Esophagus squamous epithelium (tissue), 5 donors: ENCODE measurements at places on chromosomes 5 and 9. TPM values are rescaled to one million over a fixed set of nuclear protein-coding genes. Genes with fewer than 3 reads are reported as not detected.

The NTNG2 gene
- total RNA-seq, result 0.08 TPM

GRCh38 chr9:95570646-95571045 lies 53.9 kb upstream of the PTCH1 start:
- H3K4me1 ChIP-seq, result no peaks in the 10 kb centered on the region
- DNase-seq, result no peak
- H3K27ac ChIP-seq, result no peak overlapping the region

- no peak overlapping the region for H3K4me3 ChIP-seq
- H3K36me3 ChIP-seq, result no peaks in the 10 kb centered on the region
- no peaks in the 10 kb centered on the region for H3K4me1 ChIP-seq
- H3K27me3 ChIP-seq, result no peaks in the 10 kb centered on the region
Measured at GRCh38 chr5:88984040-88984439, 101.1 kb upstream of the MEF2C start.

GRCh38 chr5:158313027-158313732 lies 454.2 kb upstream of the CLINT1 start:
- DNase-seq, result no peak
- no peaks in the 10 kb centered on the region for H3K36me3 ChIP-seq
- H3K27ac ChIP-seq, result no peak overlapping the region

- H3K4me1 ChIP-seq, result peaks cover 50% of the 10 kb centered on the region
- H3K36me3 ChIP-seq, result no peaks in the 10 kb centered on the region
- no peak overlapping the region for H3K4me3 ChIP-seq
- DNase-seq, result no peak
- peak overlapping the region; percentile 4 for H3K27ac ChIP-seq
Measured at GRCh38 chr9:33403941-33404787, 1.8 kb upstream of the AQP7 start.

- no peak for DNase-seq
- H3K4me1 ChIP-seq, result peaks cover 6% of the 10 kb centered on the region
- no peaks in the 10 kb centered on the region for H3K27me3 ChIP-seq
- no peak overlapping the region for H3K27ac ChIP-seq
- H3K36me3 ChIP-seq, result no peaks in the 10 kb centered on the region
- H3K4me3 ChIP-seq, result no peak overlapping the region
Measured at GRCh38 chr5:76207120-76207519, 123.9 kb downstream of the SV2C start.

DNA sequence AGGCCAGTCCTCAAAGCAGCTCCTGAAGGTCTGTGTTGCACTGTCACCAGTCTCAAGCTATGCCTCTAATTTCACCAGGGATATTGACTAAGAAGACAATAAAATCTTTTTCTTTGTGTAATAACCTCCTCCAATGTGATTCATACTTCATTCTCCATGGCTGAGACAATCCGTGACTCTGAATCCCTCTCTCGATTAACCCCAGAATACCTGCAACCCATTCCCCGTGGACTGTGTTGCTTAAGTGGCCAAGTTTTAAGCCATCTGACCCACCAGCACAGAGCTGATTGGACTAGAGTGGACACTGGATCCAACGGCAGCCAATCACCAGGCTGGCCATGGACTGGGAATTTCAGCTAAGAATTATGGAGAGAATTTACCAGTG lies 5.4 kb upstream of the CCIN start:
- no peak for DNase-seq
- peaks cover 11% of the 10 kb centered on the region for H3K27me3 ChIP-seq
- no peak overlapping the region for H3K4me3 ChIP-seq
- peak overlapping the region; percentile 88 for H3K27ac ChIP-seq

DNA sequence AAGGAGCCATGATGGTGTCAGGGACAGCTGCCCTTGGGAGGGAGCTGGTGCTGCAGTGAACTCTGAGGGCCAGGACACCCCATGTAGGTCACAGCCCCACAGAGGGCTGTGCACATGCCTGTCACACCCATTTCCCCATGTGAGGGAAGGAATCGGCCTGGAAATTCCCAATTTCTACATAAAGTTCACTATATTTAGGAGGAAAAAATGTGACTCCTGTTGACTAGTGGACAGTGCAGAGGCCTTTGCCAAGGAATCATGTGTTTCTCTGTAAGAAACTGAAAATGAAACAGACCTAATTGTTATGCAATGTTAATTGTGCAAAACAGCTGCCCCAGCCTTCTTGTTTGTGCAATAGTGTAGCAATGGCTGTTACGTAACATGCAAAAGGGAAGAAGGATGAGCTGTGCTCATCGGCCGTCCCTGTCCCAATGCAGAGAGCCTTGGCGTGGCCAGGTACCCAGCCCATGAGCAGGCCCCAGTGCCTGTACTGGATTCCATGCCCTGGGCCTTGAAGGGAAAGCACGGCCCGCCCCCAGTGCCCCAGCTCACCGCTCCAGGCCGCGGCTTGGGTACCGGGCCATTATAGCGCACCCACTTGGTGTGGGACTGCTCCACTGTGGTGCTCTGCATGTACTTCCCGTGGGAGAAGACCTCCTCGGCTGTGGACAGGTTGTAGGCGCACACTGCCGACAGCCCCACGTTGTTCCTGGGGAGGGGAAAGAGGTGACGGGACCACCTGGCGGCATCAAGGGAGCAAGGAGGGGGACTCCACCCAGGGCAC lies 70.0 kb downstream of the SECISBP2 start:
- H3K27ac ChIP-seq, result peak overlapping the region; percentile 13
- DNase-seq, result no peak
- H3K27me3 ChIP-seq, result no peaks in the 10 kb centered on the region
- H3K36me3 ChIP-seq, result peaks cover 30% of the 10 kb centered on the region

DNA sequence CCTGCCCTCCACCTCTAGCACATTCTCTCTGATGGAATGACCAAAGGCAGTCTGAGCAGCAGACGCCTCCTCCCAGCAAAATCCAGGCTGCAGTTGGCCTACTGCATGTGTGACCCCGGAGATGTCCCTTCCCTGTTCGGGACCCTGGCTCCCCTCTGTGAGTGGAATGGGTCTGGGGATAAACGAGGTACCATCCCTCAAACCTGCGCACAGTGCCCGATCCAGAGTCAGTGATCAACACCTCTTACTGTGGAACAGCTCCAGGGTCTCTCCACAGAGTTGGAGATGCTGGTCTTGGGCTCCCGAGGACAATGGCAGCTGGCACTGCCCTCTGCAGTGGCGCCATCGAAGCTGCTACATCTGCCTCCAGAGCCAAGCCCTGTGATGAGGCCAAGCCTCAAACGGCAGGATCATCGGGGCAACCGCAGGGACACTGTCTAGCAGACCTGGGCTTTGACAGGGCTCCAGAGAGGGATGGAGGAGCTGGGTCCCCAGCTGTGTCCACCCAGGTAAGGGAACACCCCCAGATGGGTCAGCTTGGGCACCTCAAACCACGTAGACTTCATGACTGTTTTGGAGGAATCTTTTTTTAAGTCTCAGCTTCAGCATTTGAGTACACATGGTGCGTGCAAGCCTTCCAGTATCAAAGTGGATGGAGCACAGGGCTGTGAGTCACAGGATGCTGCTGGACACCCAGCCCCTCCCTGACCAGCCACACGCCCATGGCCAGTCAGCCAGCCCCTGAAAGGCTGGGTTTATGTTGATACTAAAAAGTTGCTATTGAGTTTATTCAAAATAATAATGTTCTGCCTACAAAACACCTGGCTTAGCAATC lies 13.0 kb downstream of the MED10 start:
- no peak overlapping the region for H3K4me3 ChIP-seq
- no peaks in the 10 kb centered on the region for H3K4me1 ChIP-seq
- no peaks in the 10 kb centered on the region for H3K27me3 ChIP-seq
- no peak overlapping the region for H3K27ac ChIP-seq
